ENCODE measurements at places on chromosomes 16 and 17.

- peak; percentile 83 for DNase-seq
Measured at GRCh38 chr17:28405632-28406472, at the start of gene SLC46A1. Gene SLC46A1, minus strand, starts transcription at chr17:28406212. Its CDS starts 98 bp downstream, at chr17:28406114.

DNA sequence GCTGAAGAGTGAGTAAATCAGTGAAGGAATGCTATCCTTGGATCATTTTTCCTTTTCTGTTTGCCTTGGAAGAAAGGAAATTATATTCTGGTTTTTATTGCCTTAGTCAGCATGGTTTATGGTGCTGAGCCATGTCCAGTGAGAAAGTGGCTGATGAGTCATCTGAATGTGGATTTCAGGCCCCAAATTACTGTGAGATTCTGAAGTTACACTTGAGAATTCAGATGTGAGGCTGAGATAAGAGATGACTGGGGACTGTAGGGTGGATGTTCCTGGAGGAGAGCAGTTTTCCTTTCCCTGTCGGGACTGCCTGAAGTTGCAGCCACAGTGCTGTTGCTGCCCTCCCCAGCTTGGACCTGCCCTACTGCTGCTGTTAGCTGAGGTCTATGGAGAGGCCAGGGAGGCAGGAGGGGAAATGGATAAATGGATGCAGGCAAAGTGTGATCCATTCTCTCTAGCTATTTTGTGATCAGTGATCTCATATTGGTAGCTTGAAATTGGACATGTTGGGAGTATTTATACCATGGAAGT lies 4.2 kb upstream of the MAP3K14 start:
- peak; percentile 96 for DNase-seq

DNA sequence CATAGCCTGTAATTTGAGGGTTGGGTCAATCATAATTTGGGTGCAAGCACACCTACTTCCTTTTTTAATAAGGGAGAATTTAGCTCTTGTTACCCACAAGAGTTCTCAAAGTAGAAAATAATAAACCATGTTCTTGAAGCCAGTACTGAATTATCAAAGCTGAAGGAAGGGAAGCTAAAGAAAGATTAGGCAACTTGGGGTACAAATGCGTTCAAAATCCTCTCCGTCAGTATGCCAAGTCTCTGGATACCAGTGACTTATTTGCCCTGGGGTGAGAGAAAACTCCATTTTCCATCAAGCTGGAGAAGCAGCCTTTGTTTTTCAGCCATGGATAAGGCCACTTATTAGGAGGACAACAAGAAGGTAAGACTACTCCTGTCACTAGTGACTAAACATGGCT lies 23.5 kb upstream of the DHRS13 start:
- no peak for DNase-seq

DNA sequence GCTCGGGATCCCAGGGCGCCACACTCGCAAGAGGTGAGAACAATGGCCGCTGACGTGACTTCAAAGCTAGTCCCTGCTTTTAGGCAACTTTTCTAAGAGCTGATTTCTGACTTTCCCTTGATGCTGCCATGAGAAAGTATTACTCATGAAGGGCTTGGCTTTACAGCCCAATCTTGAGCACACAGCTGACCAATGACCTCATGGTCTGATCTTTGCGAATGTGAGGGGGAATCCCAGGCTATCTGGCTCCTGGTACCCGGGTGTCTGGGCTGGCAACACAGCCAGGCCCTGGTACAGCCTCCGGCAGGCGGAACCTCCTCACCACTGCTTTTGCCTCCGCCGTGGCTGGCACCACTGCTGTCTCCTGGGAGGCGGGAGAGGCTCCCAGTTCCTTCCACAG lies 17.5 kb downstream of the NDUFAF8 start:
- no peak for DNase-seq

DNA sequence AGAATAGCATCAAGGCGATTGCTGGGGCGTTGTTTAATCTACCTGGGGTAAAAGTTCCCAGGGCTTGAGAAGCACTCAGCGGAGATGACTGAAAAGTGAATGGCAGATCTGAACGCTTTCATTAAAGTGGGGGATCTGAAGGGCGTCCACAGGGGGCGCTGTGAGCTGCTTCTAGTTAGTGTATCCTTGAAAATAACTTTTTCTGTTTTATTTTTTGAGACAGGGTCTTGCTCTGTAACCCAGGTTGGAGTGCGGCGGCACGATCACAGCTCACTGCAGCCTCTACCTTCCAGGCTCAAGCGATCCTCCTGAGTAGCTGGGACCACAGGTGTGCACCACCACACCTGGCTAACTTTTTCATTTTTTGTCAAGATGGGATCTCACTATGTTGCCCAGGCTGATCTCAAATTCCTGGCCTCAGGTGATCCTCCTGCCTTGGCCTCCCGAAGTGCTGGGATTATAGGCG lies 360.4 kb downstream of the SEC14L1 start:
- DNase-seq = peak; percentile 62

DNA sequence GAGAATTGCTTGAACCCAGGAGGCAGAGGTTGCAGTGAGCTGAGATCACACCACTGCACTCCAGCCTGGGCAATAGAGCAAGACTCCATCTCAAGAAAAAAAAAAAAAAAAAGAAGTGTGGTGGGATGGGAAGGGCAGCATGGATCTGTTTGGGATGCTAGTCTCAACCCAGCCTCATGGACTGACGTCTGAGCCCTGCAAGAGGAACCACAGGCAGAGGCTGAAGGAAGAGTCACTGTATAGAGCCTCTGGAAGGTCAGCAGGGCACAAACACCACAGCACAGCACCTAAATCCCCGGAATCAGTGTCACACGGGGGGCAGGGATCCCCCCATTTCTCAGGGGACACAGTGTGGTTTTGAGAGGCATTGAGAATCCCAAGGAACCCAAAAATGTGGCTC lies 10.9 kb upstream of the CXCL16 start:
- no peak for DNase-seq

DNA sequence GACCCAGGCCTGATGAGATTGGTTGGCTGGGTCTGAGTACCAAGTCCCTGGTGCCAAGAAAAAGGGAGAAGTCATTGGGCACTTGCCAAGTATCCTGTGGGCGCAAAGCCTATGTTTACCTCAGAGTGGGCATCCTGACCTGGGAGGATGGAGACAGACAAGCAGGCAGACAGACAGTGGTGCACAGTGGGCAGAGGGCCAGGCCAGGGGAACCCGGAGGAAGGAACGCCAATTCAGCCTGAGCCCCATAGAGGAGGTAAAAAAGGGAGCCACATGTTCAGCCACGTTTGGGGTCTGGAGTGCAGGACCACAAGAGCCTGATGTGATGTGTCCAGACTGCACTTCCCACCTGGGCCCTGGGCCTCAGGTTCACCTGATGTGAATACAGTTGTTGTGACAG lies 5.4 kb downstream of the PHKG2 start:
- DNase-seq = no peak

DNA sequence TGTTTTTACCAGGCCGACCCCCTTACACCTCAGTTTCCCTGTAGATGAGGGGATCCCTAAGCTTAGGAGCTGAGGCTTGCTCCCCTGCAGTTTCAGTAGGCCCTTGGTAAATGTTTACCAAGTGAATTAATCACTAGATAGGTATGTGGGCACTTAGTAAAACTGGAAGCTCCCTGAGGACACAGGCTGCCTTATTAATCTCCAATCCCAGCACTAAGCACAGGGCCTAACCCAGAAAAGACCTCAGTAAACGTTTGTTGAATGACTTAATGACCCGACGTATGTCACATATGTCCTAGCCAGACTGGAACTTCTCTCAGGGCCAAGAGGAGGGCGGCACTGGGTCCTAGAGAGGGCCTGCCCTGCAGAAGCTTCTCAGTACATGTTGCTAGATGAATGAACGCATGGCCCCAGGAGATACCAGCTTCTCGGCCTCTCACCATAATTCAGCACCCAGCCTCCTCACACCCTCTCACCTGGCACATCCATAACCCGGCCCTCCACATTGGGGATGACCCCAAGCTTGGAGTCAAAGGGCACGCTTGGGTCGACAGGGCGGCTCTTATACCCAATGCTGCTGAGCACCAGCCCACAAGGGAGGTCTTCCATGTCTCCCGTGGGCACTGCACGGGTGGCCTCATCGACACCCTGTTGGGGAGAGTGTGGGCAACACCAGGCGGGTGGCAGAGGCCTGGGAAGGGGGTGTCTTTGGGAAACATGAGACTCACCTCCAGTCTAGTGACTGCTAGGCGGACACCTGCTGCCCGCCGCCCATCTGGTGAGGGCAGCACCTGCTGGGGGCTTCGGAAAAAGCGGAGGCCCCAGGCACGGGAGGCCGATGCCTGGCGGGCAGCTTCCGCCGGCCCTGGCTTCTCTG lies 4.0 kb upstream of the GRIN2C start:
- no peak for DNase-seq

DNA sequence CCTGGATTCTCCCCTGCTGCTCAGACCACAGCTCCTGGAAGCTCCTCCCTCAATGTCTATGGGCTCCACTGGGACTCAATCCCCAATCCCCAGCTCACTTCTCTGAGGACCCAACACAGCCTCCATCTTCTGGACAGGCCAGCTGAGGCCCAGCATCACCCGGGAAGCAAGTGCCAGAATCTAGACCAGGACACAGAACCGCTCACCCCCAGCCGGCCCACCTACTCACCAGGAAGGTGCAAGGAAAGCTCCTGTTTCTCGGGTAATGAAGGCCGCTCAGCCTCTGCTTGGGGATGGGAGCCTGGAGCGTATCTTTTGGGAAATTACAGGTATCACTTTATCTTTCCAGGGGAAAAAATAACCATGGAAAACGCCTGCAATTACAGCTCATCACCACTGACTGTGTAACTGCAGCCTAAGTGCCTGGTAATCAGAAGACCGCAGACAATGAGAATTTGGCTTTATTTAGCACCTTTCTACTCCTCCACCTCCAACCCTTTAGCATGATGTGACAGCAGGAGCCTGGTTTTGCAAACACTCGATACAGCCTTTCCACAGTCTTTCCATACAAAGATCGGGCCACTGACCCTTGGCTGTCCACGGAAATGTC lies 49.6 kb upstream of the RPL38 start:
- DNase-seq = no peak

DNA sequence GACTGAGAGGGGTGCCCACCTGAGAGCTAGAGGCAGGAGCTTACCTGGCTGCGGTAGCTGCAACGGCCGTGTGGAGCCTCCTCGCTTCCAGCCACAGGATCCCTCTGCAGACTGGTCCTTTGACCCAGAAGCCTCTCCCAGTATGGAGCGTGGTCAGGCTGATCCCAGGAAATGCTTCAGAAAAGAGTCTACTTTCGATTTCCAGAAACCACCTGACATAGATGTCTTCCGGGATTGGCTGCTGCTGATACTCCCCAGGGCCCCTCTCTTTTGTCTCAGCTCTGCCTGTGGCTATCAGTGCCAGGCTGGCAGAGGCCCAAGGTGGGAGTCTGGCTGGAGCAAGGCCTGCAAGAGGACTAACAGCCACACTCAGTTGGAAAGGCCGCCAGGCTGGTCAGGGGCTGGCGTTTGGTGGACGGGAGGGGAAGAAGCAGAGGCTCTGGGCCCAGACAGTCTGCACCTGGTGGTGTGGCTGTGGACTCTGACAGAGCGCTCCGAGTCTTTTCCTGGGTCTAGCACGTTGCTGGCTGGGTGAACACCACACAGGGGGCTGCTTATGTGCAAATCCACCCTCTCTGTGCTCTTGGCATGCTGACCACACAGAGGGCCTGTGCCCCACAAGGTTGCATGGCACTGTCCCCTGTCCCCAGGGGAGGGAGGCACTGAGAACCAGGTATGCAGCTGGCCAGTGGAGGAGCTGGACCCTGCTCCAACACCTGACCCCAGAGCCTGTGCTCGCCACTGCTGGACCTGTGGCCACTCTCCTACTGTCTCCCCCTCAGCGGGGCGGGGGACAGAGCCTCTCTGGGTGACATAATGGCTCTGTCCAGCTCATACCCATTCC lies at the start of gene LGALS3BP:
LGALS3BP (minus strand) TSS at position 144 of the 844 bp plus-strand sequence. CDS start 2,732 bp downstream, outside the sequence.
- DNase-seq = no peak

GRCh38 chr17:70017112-70017511 lies 57.9 kb upstream of the KCNJ16 start:
- DNase-seq = no peak

GRCh38 chr17:4881761-4882555 lies 17.4 kb upstream of the C17orf107 start:
- peak; percentile 90 for DNase-seq

DNA sequence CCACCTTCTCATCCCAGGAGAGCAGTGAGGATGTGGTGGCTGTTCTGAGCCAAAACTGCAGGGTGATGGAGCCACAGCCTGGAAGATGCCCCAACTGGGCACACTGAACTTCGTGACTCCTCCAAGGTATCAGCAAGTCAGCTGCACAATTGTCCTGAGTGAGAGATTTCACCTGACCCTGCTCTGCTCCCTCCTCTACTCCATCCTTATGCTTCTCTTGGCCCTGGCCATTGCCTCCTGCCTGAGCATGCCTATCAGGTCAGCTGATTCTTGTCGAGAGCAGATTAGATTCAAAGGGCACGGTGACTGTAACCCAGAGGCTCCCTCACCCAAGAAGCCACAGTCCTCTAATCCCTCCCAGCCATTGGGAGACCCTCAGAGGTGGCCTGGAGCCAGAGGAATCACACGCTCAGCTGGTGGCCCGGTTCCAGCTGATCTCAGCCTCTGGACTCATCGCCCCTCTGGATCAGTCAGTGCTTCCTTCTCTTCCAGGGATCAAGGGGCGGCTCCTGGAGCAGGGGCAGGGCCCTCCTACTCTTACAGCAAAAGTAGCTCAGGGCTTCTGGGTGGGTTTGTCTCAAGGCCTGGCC lies 7.0 kb upstream of the CYB561 start:
- DNase-seq = no peak

GRCh38 chr16:11168386-11169051 lies 87.5 kb downstream of the SOCS1 start:
- DNase-seq = no peak

GRCh38 chr16:51237861-51238378 lies 86.8 kb upstream of the SALL1 start:
- DNase-seq = no peak

- DNase-seq = no peak
Measured at GRCh38 chr17:33261820-33262219, 31.3 kb downstream of the ASIC2 start.

GRCh38 chr16:2507665-2508064 lies 6.1 kb upstream of the ATP6V0C start:
- DNase-seq = no peak

DNA sequence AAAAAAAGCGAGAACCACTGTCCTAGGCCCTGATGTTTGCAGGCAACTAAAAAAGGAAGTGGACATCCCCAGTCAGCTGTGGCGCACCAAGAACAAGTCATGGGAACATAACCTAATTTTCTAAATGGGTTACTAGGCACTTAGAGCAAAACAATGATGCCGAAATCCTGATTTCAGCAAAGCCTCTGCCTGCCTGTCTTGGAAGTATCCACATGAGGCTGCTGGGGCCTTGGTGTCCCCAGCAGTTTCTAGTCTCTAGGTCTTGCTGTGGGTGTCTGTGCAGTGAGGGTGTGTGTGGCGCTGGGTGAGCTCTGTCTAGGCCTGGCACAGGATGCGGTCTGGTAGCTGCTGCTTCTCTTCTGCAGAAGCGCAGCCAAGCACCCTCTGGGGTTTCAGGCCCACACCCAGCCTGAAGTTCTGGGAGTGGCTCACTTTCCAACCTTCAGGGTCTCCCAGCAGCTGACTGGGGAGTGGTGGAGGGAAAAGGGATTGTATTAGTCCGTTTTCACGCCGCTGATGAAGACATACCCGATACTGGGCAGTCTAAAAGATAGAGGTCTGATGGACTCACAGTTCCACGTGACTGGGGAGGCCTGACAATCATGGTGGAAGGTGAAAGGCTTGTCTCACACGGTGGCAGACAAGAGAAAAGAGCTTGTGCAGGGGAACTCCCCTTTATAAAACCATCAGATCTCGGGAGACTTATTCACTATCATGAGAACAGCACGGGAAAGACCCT lies 21.1 kb downstream of the STH start:
- DNase-seq = no peak

- peak; percentile 51 for DNase-seq
Measured at GRCh38 chr17:3033741-3034577, 29.4 kb downstream of the OR1D5 start.

- DNase-seq = no peak
Measured at GRCh38 chr17:10325031-10325695, 47.6 kb downstream of the MYH13 start.

- DNase-seq = peak; percentile 74
Measured at GRCh38 chr16:66695935-66696668, 441 bp downstream of the CMTM4 start.

Measured in islet precursor cell (in vitro differentiated cells).